ENCODE measurements at places on chromosomes 11 and 22.

DNA sequence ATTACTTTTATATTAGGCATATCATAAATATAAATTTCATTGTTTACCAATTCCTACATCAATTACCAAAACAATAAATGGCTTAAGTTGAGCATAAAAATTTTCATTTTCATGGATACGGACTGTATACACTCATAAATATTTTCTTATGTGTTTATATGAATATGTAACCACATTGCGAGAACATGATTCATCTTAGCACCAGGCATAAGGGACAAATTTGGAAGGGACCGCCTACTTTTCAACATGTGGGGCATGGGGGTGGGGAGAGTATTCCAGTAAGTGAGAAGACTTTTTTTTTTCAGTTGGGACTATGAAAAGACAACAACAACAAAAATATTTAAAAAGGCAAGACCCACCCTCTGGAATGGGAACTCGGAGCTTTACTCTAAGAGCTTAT is 296.1 kb downstream of the RAB38 start:
- DNase-seq = no peak

- DNase-seq = peak; percentile 41
Measured at GRCh38 chr11:1735271-1735670, 15.1 kb downstream of the IFITM10 start.

DNA sequence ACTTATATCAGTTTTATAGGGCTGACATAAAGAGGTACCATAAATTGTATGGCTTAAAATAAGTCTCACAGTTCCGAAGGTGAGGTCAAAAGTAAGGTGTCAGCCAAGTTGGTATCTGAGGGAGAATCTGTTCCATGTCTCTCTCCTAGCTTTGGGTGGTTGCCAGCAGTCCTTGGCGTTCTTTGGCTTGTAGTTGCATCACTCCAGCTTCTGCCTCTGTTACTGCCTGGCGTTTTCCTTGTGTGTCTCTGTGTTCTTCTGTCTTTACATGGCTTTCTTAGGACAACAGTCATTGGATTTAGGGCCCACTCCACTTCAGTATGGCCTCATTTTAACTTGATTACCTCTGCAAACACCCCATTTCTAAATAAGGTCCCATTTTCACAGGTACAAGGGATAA is 16.7 kb downstream of the MMP7 start:
- DNase-seq = peak; percentile 36

GRCh38 chr22:29689880-29690213 is 30.0 kb upstream of the CABP7 start:
- peak; percentile 27 for DNase-seq

DNA sequence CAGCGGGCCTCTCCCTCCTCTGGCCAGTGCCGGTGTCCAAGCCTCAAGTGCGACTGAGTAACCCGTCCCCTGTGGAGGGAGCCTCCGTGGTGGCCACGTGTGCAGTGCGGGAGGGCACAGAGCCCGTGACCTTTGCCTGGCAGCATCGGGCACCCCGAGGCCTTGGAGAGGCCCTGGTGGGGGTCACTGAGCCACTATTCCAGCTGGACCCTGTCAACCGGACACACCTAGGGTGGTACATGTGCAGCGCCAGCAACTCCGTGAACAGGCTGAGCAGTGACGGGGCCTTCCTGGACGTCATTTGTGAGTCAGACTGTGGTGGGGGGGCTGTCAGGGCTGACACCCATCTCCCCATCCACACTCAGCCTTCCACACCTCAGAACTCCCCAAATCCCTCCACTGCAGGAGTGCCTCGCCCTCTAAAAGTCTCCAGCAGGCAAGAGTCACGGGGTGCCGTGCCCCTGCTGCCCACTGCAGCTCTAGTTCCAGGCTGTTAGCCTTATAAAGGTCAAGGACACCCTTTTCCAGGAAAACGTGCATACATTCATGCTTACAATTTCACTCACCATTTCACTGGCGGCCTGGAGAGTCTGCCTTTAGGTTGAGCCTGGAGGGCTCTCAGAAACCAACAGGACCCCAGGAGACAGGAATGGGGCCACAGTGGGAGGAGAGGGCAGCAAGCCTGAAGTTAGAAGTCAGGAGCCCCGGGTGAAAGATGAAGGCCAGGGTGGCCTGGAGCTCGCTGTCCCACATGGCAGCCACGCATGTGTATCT is 2.6 kb downstream of the VSIG10L2 start:
- DNase-seq = no peak

DNA sequence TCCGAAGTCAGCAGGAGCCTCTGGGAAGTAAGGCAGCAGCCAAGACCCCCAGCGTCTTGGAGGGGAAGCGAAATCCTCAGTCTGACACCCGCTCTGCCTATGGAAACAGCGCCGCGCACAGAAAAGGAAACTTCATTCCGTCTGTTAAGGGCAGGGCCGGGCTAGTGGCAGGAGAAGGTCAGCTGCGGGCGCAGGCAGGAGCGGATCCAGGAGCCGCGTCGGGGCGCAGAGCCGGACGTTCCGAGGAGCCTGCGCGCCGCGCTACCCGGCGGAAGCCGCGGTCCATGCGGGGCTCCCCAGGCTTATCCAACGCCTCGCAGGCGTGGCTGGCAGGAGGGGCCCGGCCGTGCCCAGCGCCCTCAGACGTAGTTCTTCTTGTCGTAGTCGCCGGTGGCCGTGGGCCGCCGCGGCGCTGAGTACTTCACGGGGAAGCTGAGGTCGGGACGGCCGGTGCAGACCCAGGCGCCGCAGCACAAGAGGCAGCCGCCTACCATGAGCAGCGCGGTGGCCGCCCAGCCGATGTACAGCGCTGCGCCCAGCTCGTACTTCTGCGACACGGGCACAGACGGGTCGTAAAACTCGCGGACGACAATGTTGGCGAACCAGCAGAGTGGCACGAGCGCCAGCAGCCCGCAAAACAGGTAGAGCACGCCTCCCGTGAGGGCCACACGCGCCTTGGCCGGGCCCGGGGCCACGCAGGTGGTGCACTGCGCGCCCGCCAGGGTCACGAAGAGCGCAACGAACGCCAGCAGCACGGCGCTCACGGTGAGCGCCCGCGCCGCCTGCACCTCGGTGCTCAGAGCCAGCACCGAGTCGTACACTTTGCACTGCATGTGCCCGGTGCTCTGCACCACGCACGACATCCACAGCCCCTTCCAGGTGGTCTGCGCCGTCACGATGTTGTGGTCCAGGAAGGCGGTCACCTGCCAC is 705 bp downstream of the CLDN5 start:
- peak; percentile 25 for DNase-seq

- DNase-seq = no peak
Measured at GRCh38 chr11:76310832-76311595, 69.9 kb downstream of the THAP12 start.

DNA sequence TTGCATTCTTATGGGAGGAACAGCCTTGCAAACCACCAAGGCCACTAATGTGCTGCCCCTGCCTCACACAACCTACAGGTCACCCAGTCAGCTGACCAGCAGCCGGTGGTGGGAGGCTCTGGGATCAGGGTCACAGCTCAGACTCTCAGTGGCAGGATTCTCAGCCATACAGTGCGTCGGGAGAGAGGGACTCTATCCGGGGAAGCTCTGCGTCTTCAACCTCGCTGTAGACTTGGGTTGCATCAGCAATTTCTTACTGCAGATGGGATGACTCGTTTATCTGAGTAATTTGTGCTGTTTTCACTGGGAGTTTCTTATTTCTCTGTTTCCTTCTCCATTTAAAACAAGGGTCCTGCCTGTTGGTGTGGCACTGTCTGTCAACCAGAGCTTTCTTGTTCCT is 257.7 kb downstream of the TBC1D22A start:
- no peak for DNase-seq

DNA sequence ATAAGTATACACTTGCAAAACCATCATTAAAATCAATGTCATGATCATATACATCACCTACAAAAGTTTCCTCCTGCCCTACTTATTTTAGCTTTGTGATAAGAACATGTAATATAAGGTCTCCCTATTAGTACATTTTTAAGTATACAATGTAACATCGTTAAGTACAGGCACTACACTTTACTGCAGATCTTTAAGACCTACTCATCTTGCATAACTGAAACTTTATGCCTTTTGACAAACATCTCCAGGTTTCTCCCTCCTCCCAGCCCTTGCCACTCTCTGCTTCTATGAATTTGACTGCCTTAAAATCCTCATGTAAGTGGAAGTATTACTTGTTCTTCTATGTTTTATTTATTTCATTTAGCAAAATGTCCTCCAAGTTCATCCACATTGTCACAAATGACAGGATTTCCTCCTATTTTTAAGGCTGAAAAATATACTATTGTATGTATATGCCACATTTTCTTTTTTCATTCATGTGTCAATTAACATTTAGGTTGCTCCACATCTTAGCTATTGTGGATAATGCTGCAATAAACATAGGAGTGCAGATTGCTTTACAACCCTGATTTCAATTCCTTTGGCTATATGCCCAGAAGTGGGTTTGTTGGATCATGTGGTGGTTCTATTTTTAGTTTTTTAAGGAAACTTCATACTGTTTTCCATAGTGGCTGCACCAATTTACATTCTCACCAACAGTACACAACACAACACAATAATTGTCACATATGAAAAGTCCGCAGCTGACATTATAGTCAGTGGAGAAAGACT is 471.1 kb upstream of the ANO3 start:
- no peak for DNase-seq

Measured in left lung (tissue), 14 donors.